ENCODE measurements at places on chromosomes 5 and 9.

- DNase-seq: no peak
Observed at GRCh38 chr9:109640580-109641371, 139.2 kb upstream of the PALM2AKAP2 start.

- no peak for DNase-seq
Observed at GRCh38 chr5:92944337-92944736, 636.7 kb downstream of the NR2F1-AS1 start.

DNA sequence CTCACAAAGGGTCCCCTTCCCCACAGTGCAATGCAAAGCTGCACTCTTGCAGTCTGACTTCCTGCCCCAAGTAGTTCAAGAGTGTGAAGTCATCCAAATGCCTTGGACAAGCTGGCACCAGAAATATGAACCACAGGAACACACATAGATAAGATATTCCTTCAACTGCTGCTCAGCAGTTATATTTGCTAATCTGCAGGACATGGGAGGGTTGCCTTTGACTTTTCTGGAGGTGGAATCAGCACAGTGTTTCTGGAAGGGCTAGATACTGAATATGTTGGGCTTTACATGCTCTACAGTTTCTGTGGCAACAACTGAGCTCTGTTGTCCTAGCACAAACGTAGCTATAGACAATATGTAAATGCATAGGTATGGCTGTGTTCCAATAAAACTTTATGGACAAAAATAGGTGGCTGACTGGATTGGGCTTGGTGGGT is 96.7 kb upstream of the PCA3 start:
- DNase-seq: no peak

- DNase-seq: no peak
Observed at GRCh38 chr5:78886341-78887230, 98.5 kb downstream of the ARSB start.

DNA sequence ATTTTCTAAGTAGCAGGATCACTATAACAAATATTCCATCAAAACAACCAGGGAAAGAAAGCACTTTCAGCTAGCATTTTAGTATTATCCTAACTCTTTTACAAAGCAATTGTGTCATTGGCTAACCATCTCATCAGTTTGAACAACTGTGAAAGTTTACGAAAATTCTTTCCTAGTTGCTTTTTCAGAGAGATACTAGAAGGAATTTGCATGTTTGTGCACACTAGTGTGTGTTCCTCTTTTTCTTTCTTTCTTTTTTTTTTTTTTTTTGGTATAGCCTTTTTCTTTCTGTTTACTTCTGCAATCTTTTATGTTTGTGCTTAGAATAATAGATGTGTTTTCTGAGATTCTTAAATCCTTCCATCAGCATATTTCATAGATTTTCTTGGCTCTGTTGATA is 124.7 kb upstream of the SEMA6A start:
- no peak for DNase-seq

DNA sequence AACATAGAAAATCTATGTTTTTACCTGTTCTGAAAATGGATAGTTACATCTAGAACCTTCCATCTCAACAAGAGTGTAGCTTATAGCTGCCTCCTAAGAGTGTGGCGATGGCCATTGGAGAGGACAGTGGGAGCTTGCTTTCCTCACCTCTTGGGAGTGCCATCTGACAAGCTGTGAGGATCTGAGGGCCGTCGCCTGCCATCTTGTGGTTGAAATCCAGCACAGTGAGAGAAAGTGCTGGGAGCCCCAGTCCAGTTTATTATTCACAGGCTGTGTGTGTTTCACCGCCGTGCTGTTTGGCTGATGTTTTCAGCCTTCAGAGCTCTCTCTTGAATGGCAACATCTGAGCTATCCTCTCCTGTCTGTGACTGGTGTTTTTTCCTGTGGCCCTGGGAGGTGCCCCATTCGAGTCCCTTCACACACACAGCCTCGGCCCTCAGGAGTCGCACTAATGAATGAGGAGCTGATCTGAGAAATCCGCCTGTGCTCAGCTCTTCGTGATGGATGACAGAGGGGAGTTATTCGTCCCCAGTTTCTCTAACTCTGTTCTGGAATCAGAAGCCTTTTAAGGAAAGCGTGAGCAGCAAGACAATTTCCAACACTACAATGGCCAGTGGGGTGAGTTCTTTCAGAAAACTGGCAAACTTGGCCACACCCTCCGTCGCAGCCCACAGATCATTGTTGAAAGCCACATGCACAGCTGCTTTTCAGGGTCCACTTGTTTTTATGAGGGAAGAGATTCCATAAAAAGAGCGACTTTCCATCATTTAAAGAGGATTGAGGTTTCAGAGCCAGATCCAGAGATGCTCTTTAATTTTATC is 170.3 kb downstream of the PDZD2 start:
- no peak for DNase-seq

- no peak for DNase-seq
Observed at GRCh38 chr5:160342413-160342941, 27.9 kb downstream of the C1QTNF2 start.

DNA sequence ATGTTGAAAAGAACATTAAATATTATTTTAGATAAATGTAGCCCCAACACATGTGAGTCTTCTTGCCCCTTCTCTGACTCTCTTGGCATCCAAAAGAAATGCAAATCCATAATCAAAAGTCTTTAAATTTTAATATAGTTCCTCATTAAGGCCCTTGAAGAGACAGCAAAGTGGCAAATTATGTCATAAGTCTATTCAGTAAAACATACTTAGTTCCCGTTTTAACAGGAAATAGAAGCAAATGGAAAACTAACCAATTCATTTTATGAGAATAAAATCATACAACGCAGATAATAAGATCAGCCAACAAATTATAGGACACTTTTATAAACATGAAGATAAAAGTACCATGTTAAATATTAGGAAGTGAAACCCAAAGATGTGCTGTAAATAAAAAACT is 20.1 kb upstream of the IFNB1 start:
- DNase-seq: no peak

- DNase-seq: no peak
Observed at GRCh38 chr5:131769961-131770360, 26.9 kb downstream of the FNIP1 start.

- DNase-seq: no peak
Observed at GRCh38 chr9:133955821-133956411, 36.2 kb downstream of the VAV2 start.

- no peak for DNase-seq
Observed at GRCh38 chr5:10699281-10699874, 61.7 kb downstream of the DAP start.

DNA sequence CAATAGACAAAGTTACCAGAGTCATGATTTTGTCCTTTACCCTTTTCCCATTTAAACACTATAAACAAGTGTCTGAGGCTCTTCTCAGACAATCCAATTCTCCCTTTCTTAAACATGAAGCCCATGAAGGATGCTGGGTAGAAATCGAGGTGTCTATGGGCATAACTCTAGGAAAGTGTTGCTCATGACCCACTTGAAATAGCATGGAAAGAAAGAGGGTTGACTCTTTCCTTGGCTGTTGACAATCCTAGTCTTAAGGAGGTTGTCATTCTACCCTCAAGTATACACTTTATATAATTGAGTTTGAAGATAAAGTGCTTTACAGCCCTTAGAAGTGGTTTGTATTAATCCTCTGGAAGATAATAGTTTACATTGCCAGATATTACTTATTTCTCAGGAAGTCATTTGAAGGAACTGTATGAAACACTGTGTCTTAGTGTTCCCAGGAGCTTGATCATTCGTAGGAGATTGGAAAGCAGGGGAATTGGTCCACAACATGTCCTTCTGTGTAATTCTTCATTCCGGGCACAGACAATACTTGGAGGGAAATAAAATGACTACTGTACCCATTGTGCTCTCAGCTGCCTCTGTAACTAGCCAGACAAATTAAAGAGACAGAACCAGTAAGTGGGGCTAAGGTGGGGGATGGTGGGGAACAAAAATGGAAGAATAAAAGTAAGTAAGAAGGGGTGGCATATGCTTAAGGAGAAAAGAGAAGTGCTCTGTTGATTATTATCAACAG is 1078.3 kb upstream of the DMAC1 start:
- no peak for DNase-seq

DNA sequence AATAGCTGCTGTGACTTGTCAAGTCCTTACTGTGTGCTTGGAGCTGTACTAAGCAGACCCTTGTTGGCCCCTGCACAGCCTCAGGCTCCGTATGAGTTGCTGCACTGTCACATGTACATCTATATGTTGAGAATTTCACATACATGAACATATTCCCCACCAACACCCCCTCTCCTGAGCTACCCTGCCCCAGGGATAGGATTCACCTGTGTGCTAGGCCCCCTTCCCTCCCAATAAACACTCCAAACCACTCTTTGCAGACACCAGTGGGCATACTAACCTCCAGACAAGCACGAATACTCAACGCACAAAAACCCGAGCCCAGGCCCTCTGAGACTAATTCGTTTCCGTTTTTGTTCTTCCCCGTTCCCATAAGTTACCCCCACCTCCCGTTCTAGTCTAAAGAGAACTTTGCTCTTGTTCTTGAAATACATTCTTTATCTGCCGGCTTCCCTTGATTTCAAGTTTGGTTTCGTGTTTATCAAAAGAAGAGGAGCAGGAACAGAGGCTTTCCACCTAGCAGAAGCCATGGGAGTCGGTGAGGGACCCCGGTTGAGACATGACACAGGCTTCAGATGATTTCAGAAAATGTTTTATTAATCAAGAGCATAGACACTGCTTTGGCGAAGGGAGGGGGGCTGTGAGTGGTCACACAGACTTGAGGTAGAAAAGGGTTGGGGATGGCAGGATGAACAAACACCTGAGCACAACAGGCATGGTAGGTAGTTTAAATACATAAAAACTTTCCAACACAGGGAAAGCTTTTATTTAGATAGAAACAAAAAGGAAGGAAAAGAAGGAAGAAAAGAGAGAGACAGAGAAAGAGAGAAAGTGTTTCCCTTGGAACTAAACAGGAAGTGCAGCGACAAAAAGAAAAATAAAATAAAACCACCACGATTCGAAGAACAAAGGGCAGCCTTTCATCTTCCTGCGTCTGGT is 3.4 kb downstream of the HAND1 start:
- no peak for DNase-seq

DNA sequence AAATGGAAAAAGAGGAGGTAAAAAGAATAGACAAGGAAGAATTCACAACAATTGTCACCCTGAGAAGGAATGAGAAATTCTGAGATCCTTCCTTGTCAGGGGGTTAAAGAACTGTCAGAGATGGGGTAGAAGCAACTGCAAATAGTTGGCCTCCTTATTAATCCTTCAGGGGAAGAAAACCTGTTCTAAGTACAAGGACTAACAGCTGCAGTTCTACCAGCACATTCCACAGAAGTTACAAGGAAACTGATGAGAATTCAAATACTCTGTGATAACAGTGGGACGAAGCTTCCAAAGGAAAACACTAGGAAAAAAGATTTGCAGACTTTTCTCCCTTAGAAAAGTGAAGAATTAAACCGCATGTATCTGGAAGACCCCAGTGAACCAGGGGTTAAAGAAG is 93.7 kb downstream of the OR2K2 start:
- DNase-seq: no peak

- no peak for DNase-seq
Observed at GRCh38 chr5:34620185-34620584, 35.9 kb upstream of the RAI14 start.

DNA sequence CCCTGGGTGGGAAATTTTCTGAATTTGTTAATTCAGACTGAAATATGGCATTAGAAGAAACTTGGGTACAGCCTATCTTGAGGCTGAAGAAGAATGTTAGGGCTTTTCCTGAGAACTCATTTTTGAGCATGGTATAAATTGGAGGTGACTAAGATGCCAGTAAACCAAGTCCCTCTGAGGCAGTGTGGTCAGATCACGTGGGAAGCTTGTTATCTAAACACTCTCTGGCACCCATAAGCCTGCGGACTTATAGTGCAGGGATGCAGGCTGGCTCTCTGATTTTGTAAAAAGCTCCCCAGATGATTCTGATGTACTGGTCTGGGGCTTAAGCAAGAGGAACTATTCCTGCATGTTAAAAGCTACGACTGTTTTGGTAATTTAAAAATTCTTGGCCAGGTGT is 34.3 kb downstream of the MTMR12 start:
- DNase-seq: no peak

Data from KG1 (cell line).